Chondrocyte (in vitro differentiated cells): ENCODE measurements at places on chromosomes 4 and X. TPM values are rescaled to one million over a fixed set of nuclear protein-coding genes. Genes with fewer than 3 reads are reported as not detected.

The SPIN4 gene
- 3.4 to 7.0 TPM (median 3.8 TPM) in 3 replicates for total RNA-seq

DNA sequence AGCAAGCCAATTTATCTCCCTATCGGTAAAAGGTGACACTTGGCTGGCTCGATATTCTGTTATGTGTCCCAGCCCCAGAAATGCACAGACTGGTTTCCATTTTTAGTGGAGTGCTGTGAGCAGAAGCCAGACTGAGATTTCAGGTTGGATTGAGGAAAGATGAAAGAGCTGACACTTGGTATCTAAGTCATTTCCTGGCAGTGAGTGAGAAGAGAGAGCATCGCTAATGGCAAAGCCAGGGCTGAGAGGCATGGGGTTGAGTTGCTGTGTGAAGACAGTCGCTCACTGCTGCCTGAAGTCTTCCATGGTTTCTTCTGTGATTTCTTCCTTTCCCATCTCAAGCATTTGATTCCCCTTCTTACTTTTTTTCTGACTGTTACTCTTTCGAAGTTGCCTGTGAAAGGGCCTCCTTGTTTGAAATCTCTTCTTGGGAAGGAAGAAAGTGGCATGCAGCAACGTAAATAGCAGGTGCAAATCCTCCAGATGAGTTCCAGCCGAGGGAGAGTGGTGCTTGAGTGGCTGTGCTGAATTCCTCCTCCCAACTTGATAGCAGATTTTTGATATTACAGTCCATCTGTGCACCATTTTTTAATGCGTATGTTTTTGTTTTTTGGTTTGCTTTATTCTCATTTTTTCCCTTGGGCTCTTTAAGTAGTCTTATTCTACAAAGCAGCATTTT lies 109.2 kb upstream of the LIMCH1 start:
- DNase-seq = no peak

DNA sequence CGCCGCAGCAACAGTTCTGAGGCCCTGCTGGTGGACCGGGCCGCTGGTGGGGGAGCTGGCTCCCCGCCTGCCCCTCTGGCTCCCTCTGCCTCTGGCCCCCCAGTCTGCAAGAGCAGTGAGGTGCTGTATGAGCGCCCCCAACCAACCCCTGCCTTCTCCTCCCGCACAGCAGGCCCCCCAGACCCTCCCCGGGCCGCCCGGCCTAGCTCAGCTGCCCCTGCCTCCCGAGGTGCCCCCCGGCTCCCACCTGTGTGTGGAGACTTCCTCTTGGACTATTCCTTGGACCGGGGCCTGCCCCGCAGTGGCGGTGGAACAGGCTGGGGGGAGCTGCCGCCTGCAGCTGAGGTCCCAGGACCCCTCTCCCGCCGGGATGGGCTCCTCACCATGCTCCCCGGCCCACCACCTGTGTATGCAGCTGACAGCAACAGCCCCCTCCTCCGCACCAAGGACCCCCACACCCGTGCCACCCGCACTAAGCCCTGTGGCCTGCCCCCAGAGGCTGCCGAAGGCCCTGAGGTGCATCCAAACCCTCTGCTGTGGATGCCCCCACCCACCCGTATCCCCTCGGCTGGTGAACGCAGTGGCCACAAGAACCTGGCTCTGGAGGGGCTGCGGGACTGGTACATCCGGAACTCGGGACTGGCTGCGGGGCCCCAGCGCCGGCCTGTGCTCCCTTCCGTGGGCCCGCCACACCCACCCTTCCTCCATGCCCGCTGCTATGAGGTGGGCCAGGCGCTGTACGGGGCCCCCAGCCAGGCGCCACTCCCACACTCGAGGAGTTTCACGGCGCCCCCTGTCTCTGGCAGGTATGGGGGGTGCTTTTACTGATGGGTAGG lies 6.3 kb downstream of the PRAF2 start:
- peak; percentile 93 for DNase-seq

The FRMD7 gene
- 0.21 to 0.34 TPM (median 0.25 TPM) in 3 replicates for total RNA-seq

GRCh38 chr4:41360214-41360920 lies 103.6 kb downstream of the UCHL1 start:
- DNase-seq = no peak

GRCh38 chr4:7173841-7174449 lies 18.4 kb upstream of the SORCS2 start:
- DNase-seq = no peak

The ODAPH gene
- not detected in 3 replicates for total RNA-seq

DNA sequence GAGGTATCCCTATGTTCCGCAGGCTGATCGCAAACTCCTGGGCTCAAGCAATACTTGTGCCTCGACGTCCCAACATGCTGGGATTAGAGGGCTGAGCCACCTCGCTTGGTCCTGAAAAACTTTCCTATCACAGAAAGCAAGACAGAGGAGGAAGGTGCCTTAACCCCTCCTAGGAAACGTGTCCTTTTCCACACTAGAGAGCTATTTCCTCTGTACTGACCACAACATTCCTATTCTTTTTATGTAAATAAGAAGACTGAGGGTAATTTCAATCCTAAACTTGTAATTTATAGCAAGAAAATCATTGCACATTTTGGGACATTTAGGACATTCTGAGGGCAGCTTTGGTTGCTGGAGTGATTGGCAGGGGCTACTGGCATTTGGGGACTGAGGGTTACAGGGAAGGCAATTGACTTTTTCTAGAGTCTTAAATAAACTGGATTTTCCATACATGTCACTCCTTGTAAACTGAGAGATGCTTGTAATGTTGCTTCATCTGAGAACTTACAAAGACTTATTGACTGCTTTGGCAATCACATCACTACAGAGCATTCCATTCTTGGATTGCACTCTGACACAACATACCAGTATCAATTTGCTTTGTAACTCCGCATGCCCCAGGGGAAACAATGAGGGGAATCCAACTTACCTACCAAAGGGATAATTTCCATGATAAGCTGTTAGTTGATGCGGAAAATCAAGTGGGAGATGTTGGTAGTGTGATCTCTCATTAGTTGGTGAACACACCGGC lies 15.6 kb downstream of the XAGE3 start:
- no peak for DNase-seq
